ENCODE measurements at places on chromosomes 7 and 10.

DNA sequence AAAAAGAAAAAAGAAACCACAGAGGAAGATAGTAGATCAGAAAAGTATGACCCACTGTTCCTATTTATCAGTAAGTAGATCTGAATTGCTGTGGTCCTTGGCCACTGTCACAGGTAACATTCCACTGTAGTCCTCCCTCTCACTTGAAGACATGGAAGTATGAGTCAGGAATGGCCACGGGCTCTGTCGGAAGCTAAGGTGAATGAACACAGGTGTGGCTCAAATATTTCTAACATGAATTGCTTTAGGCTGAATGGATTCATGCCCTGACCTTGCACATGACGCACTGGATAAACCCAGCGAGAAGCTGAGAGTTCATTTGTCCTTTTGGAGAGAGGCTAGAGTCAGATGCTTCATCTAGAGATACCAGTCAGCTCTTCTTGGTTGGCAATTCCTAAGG, 224.5 kb upstream of the SP8 start:
- DNase-seq = no peak

GRCh38 chr7:82740246-82740848, 296.8 kb upstream of the CACNA2D1 start:
- DNase-seq = no peak

DNA sequence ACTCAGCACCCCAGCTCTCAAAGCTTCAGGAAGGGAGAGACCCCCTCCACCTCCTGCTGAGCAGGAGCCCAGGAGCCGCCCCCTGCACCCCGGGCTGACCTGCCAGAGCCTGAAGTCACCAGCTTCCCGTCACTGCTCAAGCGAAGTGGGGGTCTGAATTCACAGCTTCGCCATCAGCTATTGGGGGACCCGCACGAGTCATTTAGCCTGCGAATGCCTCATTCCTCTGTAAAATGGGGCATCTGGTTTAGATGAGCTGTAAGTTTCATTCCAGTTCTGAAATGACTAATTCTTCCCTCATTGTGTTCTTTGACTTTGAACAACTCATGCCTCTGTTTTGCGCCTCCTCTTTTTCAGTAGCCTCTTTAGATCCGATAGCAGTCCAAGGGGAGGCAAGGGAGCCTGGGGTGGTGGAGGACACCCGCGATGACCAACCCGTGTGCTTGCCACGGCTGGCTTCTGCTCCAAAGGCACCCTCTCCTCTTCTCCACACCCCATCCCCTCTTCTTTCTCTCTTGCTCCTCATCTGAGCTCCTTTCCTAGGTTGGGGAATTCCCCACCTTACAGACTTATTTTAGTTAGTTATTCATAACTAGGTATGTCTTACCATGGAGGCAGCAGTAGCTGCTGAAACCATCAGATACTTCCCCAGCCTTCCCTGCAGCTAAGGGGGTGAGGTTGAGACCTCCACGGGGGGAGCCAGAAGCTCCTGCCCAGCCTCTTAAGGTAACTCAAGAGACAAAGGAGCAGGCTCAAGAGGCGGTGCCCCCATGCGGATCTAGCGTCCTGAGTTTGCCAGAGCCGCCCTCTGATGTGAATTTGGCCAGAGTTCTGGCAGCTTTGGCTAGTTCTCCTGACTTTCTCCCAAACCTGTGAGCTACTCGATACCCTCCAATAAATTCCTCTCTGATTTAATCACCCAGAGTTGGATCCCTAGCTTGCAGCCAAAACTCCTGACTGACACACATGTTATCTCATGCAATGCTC, 47.7 kb downstream of the RBM17 start:
- no peak for DNase-seq

- DNase-seq = no peak
Observed at GRCh38 chr7:132576721-132577085, 433 bp upstream of the PLXNA4 start.

GRCh38 chr7:40611095-40611871, 476.5 kb downstream of the SUGCT start:
- DNase-seq = no peak
